Fibroblast of skin of left biceps (primary cell): ENCODE measurements at places on chromosomes 2 and 18.

DNA sequence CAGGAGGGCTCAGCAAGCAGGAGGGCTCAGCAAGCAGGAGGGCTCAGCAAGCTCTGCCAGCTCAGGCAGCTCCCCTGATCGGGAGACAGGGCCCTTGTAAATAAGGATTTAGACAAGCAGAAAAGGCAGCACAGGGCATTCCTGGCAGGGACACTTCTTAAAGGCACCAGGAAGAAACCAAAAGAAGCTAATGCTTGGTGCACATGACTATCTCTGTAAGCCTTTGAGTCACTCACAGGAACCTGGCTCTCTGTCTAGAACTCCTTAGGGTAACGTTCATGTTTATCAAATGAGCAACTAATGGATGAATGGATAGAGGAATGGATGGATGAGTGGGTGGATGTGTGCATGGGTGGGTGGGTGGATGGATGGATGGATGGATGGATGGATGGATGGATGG is 28.4 kb downstream of the TMEM37 start:
- no peak for DNase-seq

DNA sequence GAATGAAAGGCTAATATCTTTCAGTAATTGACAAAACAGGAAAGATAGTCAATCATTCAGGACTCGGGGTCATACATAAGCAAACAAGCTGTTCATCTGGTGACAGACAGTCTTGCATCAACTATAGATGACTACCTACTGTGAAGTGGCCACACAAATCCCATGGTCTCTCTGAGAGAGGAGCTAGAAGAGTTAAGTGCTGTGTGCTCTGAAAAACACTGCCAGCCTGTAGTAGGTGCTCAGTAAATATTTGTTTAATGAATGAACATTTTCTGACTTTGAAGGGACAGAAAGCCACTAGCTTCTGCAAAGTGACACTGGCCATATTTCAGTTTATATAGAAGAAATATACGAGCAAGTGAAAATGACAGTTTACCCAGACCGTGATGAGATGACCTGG is 184.0 kb upstream of the CHAC2 start:
- DNase-seq = no peak

- no peak for DNase-seq
Measured at GRCh38 chr2:191515551-191515950, 162.4 kb upstream of the NABP1 start.

- no peak for DNase-seq
Measured at GRCh38 chr2:176035013-176035691, 33.1 kb upstream of the LNPK start.

DNA sequence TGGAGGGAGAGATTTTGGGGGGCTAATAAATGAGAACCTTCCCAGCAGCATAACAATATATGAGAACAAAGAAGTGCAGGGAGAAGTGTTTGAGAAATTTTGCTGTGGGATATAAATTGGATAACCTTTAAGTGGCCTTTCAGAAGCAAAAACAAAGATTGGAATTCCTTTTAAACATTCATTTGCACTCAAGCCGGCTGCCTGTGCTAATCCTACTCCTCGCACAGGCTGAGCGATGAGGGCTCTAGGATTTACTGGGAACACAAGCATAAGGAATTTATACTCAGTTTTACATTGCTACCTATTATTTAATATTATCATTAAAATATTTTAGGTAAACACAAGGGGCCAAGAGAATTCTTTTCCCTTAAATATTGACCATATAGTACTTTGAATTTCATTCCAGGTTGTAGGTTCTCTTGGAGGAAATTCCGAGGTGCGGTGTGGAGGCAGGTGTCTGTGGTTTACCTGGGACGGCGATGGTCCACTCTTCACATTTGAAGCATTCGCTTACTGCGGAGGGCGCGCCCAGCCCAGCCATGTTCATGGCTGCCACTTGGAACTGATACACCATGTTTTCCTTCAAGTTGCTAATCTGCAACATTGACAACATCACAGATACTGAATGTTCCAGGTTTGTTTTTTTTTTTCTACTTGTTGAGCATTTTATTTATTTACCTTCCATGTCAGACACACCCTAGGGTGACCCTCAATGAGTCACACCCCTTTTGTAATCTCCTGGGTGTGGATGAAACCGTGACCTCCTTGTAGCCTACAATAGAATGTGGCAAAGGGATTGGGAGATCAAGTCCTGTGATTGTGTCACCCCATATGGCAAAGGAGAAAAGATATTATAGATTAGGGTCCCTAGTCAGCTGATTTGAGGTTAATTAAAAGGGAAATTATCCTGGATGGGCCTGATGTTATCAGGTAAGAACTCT is 100.1 kb downstream of the MYOM1 start:
- no peak for DNase-seq

DNA sequence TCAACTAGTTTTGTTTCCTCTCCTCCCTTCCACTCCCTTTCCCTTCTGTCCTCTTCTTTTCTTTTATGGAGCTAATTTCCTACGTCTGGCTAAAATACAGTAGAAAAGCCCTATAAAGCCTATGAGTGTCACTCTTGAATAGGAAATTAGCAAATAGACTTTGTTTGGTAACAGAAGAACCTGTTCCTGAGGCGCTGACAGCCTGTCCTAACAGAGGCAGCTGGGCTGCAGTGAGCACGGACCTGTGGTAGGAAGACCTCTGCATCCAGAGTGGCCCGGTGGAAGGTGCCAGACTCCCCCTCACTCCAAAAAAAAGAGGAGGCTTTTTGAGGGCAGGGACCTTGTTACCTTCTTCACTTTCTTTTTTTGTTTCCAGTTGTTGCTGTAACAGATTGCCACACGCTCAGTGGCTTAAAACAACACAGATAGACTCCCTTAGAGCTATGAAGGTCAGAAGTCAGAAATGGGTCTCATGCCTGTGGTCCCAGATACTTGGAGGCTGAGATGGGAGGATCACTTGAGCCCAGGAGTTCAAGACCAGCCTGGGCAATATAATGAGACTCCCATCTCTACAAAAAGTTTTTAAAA is 81.2 kb upstream of the TXNDC2 start:
- no peak for DNase-seq
